ENCODE measurements at places on chromosomes 5 and 9.

GRCh38 chr5:68746220-68746619 is 347.6 kb upstream of the SLC30A5 start:
- no peak for DNase-seq

DNA sequence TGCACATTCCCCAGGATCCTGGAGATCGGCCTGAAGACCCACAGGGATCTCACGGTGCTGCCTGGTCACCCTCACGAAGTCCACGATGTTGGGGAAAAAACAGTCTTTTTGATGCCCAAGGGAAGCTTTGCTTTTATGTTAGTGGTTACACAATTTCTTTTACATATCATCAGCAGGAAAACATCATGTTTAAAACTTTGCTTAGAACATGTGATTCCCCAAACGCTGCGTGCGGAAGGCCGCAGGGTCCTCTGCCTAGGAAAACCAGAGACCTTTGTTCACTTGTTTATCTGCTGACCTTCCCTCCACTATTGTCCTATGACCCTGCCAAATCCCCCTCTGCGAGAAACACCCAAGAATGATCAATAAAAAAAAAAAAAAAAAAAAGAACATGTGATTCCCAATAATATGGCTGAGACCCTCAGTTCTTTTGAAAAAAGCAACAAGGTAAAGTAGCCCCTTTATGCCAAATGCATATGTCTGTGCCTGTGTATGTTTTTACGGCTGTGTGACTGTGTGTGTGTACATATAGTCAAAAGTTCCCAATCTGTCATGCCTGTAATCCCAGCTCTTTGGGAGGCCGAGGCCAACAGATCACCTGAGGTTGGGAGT is 11.5 kb upstream of the AGPAT2 start:
- DNase-seq = no peak

GRCh38 chr5:147560718-147561331 is 51.0 kb upstream of the DPYSL3 start:
- DNase-seq = no peak

DNA sequence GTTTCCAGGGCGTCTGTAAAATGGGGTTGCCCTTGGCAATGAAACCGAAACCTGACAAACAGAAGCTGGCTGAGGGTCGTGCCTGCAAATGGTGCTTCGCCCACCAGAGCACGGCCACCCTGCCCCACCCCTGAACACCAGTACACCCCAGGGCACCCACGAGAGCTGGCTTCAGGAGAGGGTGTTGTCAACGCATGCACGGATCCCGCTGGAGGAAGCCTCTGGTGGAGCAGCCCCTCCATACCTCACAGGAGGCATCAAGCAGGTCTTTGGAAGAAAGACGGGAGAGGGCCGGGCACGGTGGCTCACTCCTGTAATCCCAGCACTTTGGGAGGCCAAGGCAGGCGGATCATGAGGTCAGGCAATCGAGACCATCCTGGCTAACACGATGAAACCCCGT is 8.6 kb downstream of the SLC6A3 start:
- DNase-seq = no peak

DNA sequence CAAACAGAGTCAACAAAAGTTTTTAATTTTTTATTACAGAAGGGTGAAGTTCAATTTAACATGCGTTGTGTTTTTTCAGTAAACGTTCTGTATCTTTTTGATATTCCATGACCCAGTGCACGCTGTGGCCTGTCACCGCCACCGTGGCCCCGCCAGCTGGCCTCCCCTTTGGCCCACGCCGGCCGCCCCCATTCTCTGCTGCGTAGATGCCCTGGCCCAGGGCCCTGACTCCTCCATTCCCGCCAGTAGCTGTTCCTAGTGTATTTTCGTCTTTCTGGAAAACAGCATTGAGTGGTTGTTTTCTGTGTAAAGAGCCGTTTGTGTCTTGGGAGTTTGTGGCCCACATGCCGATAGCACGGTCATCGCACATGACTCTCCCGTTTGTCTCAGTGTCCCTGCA is 6.1 kb downstream of the RNU6ATAC start:
- no peak for DNase-seq

Measured in stimulated activated CD4-positive, alpha-beta T cell treated with anti-CD3 and anti-CD28 coated beads, Interleukin-1b, Interleukin-23, amount 100 ng/mL, for 1 hour (primary cell).